ENCODE measurements at places on chromosomes 11 and 22.

- DNase-seq, result no peak
These were observed 58.3 kb downstream of the MRTFA start for GRCh38 chr22:40578171-40578570.

- DNase-seq, result no peak
These were observed 356.5 kb downstream of the INSC start for GRCh38 chr11:15471048-15471894.

- no peak for DNase-seq
These were observed 2.4 kb downstream of the CSDC2 start for GRCh38 chr22:41563051-41563711.

GRCh38 chr11:63537293-63538101, 889 bp downstream of the PLAAT4 start:
- no peak for DNase-seq

- DNase-seq, result no peak
These were observed 159.5 kb upstream of the BLID start for GRCh38 chr11:122275508-122275907.

DNA sequence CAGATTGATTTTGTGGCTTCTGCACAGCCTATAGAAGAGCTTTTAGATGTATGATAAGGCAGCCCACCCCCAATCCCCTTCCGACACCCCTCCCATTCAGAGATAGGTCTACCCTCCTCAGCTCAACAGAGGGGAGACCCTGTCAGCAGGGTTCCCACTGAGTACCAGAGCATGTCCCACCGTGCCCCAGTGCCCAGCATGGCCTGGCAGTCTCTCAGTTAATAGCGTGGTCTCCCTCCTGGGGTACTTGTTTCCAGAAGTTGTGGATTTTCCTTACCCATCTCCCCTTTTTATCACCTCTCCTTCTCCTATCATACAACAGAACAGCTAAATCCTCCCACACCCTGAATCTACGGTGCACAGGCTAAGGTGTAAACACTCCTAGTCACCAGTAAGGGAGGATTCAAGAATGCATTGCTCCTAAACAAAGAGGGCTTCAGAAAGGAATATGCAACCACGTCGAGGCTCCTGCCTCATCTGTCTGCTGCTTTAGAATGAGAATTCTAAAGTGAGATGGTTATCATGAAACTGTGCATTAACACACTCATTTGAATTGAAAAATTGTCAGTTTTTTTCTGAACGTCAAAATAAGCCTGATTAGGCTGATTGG, 6.7 kb downstream of the PLAAT2 start:
- DNase-seq, result no peak

DNA sequence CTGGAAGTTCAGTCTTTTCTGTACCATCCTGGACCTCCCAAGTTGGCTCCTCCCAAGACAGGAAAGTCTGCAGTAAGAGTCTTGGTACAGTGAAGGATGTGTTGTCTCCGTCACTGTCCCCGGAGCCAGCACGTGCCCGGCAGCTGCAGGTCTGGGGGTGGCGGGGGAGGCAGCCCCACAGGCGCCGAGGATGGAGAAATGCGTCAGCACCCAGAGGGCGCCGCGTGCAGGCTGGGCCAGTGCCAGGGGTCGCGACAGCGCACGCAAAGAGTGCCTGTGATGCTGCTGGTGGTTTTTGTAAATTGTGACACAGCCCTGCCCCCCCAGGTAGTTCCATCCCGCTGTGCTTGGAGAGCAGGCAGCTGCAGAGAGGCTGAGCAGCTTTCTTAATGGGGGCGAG, 1200.5 kb downstream of the BRD1 start:
- DNase-seq, result no peak

DNA sequence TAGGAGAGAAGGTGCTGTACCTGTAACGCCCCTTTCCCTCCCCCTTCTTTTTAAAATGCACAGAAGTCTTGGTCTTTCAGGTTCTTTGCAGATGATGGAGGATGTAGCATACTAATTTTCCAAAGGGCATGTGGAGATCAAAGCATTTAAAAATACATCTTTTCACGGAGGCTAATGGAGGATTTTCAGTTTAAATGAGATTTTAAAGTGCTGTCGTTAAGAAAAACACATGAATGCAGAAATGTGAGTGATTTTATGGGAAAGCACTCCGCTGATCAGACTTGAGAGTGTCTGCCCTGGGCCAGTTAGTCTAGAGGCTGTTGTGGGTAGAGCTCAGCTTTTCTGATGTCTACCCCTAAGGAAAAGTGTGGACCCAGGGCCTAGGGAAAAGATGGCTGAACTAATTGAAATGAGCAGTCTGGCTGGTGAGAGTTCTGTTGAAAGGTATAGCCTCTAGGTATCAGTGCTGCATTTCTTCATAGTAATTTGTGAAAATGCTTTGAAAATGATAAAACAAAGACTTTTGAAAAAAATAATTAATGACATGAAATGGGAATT, 2.5 kb downstream of the AMOTL1 start:
- no peak for DNase-seq

DNA sequence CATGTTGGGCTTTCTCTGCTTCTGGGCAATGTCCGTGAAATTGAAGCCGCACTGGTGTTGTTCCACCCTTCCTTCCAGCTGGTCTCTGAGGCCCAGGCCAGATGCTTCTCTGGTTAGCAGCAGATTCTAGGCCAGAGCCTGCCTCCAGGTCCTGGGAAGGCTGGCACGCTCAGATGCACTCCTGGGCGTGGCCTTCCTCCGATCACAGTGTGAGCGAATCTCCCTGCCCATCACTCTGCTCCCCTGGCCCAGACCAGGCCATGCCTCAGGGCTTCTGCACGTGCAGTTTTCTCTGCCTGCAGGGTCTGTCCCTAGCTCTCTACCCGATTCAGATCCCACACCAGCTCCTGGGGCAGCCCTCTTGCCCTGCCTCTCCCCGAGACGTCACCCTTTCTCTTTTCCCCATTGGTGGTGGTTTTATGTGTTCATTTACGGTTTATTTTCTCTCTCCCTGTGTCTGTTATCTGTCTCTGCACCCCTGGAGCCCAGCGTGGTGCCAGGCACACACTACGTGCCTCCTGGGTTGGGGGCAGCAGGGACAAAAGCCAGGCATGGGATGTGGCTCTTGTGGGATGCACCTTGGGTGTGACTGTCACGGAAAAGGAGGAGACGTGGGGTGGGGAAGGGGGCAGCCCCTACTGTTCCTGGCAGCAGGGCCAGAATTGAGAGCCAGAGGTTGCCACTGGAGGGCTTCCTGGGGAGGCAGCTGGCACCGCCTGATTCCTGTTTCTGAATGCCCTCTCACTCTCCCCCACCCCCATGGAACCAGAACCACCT, 66.0 kb downstream of the KCNQ1 start:
- no peak for DNase-seq

- DNase-seq, result no peak
These were observed 15.2 kb upstream of the EHF start for GRCh38 chr11:34605481-34606325.

DNA sequence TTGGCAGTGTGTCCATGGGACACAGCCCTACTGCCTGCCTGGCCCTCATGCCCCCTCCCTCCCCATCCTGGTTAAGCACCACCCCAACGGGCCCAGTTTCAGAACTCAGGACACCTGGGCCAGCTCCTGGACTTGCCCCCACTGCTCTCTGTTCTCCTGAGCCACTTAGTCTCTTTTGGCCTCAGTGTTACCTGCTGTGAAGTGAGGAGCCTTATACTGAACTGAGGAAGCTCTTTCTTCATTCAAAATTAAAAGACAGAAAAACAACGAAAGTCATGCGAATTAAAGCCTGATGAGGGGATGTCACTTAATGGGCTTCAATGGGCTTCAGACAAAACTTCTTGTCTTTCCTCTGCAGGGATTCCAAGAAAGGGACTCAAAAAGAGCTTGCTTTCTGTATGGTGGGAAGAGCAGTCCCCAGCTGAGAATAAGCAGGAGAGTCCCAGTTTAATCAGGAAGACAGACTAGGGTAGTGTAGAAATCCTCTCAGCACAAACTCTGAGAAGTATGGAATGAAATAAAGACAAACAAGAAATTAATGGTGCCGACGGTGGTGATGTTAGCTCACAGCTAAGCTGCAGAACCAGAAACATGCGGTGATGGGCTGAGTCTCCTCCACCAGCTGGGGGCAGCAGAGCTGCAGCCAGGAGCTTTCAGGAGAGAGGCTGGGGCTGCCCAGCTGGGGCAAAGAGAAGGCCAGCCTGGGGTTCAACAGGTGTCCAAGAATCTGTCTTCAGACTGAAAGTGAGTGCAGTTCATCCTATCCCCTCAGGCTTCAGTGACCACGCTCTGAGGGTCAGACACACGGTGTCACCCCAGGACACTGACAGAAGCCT, 101.0 kb downstream of the GGTLC2 start:
- DNase-seq, result peak; percentile 49

DNA sequence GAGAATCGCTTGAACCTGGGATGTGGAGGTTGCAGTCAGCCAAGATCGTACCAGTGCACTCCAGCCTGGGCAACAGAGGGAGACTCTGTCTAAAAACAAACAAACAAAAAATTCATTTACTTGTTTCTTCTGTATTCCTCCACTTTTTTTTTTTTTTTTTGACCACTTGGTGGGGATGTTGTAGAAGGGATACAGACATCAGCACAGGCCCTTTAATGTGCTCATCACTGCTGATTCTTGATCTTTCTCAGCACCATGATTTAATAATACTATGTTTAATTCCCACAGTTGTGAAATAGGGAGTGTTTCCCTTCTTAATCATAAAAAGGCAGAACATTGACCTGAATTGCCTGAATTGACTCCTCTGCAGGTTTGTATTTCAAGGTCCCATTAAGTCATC, 4.5 kb downstream of the TTC9C start:
- no peak for DNase-seq

DNA sequence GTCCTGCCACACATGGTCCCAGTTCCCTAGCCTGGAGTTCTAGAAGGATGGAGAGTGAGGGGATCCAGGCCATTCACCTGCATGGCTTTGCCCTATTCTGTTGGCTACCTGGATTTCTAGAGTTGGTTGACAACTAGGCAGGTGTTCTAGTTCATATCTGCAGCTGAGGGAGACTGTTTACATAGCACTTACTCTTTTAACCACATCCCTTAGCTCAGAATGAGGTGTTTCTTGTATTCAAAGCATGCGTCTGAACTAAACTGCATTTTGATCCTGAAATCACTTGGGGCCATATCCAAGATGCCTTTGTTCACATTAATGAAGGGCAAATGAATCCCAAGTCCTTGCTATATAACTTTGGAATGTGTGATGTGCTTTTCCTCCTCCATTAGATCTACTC, 60.9 kb downstream of the SYT13 start:
- DNase-seq, result no peak

DNA sequence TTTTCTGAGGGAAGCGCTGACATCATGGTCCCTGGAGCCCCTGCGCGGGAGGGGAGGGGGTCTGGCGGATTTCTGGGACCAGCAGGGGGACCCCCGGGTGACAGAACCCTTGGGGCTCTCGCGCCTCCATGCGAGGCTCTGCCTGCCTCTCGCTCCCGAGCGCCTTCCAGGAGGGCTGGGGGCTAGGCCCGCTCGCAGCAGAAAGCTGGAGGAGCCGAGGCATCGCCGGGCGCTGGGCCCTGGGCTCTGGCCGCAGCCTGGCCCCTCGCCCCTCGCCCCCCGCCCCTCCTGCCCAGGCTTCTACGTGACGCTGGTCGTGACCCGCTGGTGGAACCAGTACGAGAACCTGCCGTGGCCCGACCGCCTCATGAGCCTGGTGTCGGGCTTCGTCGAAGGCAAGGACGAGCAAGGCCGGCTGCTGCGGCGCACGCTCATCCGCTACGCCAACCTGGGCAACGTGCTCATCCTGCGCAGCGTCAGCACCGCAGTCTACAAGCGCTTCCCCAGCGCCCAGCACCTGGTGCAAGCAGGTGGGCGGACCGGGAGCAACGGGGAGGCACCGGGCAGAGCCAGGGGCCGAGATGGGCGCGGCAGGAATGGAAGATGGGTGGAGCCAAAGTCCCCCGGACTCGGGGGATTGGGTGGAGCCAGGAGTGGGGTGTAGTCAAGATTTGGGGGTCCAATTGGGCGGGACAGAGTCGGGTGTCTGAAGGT, 5.4 kb downstream of the BEST1 start:
- no peak for DNase-seq

DNA sequence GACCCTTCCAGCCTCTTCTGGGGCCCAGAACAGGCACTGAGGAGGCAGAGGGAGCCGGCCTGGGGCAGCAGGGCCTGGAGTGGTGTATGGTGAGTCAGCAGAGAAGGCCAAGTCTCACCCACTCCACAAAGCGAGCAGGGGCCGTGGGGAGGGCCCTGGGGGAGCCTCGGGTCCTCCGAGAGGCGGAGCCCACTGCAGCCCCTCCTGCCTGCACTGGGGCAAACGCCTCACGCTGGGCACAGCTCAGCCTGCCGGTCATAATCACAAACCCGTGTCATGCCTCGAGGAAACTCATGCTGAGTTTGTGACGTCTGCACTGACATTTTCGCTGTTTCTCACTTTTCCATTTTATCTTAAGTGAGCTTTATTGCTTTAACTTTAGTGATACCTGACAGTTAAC, 38.4 kb downstream of the TOLLIP start:
- no peak for DNase-seq

DNA sequence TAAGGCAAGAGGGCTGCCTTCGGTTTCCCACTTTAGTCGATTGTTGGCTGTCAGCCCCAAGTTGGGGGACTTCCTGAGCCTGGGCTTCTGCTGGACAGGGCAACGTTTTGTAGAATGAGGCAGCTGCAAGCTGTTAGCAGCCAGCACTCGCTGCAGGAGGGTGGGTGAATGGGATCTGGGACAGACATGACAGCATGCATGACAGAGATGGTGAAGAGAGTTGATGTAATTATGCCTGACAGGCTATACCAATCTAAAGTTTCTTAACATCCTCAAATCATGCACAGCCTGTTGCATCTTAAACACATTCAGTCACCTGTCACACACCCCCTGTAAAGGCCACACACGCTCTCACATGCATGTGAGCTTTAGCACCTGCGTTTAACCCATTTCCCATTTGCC, 49.2 kb downstream of the CWC15 start:
- no peak for DNase-seq

DNA sequence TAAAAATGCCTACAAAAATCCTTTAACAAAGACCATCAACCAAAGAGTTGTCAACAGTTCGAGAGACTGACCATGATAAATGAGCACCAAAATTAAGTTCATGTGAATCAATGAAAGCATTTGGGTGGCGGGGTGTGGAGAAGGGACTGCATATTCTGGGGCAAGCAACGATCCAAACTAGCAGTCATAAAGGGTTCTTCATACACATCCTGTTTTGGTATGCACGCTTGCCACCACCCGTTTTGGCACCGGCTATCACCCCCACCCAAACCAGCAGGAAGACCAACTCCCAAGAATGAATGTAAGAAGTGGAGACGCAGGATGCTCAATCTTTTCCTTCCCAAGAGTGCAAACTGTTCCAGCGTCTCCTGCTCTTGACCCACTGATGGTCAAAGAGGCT, 80.8 kb downstream of the SGSM3 start:
- no peak for DNase-seq

DNA sequence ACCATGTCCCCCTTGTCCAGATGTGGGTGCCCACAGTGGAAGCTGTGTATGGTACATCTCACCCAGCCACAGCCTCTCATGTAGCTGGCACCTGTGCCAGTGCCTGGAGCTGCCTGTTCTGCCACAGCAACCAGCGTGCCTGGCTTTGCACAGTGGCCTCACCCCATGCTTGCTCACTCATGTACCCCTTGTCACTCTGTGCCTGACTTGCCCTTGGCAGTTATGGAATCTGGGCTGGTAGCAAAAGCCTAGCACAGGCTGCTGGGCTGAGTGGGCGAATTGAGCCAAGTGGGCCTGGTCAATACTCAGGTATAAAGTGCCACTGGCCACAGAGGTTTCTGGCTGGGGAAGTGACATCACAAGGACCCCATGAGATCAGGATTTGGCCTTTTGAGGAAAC, 264.2 kb downstream of the INSC start:
- DNase-seq, result no peak

- peak; percentile 40 for DNase-seq
These were observed 8.9 kb upstream of the NLRP6 start for GRCh38 chr11:269146-269890.

- no peak for DNase-seq
These were observed 10.8 kb downstream of the SLC35C1 start for GRCh38 chr11:45815747-45816146.
